Skeletal muscle cell (primary cell): ENCODE measurements at places on chromosomes 2 and 18.

DNA sequence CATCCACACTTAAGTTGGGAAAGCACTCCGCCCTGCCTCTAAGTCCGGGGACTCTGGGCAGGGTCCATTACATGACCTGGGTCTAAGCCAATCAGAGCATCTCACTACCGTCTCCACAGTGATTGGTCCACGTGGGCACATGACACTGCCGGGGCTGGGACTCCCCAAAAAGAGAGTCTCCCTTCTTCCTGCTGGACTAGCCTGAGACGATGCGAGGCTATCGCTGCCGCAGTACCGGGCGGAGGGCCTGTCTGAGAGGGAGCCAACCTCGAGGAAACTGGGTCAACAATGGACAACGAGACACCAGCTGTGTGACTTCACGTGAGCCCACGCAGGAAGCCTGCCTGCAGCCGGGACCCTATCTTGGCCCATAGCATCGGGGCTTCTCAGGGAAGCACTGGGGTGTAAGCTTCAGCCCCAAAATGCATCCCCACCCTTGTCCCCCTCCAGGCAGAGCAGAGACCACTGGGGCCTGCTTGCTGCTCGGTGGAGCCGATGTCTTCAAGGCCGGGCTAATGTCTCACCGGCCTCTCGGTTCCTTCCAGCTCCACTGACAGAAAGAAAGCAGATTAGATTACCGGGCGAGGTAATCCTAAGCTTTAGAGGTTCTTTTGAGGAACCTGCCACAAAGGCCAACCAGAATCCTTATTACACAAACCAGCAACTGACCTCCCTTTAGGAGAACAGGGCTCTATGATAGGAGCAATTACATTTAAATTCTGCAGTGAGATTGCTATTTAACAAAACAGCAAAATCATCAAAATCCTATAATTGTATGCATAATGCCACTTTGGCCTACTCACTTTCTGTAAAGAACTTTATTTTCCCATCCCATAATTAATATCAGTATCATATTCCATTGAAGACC lies 21.3 kb upstream of the COPS8 start:
- DNase-seq: no peak

DNA sequence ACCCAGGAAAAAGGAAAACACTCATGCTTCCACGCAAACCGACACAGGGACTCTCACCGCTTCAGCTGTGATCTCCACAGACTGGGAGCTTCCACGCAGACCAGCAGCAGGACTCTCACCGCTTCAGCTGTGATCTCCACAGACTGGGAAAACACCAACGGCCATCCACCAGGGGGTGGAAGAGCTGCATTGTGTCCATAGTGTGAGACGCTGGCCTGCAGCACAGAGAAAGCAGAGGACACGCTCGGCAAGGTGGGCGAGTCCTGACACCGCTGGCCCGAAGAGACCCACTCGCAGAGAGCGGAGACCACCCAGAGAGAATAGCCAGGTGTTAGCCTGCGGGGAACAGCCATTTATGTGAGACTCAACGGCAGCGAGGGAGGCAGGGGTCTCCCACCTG lies 42.5 kb upstream of the NFATC1 start:
- DNase-seq: no peak

DNA sequence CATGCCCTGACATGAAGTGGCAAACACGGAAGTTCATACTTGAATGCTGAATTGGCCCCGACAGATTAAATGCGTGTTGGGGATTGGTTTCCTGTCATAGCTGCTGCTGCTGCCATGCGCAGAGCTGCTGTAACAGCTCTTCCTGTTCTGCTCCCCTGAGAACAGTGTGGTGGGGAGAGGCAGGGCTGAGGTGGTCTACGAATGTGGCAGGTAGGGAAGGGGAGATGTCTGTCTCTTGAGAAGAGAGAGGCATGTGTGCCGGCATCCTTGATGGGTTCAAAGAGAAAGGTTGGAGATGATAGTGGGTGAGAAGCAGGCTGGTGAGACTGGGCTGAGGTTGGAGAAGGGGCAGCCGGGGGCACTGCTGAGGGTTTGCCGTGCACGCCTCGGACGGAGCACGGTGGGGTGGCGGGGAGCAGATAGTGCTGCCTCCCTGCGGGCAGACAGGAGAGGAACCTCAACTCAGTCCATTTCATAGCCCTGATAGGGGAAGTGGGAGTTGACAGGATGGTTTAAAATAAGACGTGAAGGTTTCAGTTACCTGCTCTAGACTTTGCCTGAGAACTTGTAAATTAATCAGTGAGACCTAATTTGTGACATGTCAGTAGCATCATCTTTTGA lies 46.1 kb downstream of the TMEM185B start:
- no peak for DNase-seq

- DNase-seq: no peak
These were observed 136.4 kb downstream of the LRRC30 start for GRCh38 chr18:7367336-7367735.

DNA sequence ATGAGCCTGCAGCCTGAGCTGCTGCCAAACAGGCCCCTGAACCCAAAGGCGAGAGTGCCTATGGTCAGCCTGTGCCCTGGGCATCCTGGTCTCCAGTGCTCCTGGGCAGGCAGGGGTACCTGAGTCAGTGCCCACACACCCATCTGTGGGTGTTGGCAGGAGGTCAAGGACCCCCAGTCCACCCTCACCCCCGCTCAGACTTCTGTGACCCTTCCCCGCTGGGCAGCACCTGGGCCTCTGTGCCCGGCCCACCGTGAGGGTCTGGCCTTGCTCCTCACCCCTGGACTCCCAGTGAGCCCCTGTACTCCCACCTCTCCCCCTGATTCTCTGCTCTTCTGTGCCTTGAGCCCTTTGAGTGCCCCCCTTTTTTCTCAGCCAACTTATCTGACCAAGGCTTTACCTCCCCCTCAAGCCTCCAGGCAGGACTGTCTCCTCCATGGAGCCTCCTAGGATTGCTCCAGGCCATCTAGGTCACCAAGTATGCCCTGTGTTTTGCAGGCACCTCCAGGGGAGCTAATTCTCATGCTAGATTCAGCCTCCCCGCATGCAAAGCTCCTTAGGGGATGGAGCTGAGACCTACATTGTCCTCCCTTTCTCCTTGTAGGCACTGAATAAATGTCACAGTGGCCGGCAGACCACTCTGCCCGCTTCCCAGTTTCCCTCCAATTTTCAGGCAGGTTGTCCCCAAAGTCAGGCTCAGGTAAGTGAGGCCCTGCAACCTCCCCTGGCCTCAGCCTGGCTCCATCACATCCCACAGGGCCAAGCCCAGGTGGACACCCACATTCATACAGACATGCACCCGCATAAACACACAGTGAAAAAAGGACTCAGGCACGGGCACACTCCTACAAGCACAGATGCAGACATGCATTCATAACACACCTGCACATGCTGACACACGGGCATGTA lies 21.9 kb upstream of the PTMA start:
- DNase-seq: no peak

- DNase-seq: no peak
These were observed 9.6 kb upstream of the FAHD2A start for GRCh38 chr2:95392730-95393455.

DNA sequence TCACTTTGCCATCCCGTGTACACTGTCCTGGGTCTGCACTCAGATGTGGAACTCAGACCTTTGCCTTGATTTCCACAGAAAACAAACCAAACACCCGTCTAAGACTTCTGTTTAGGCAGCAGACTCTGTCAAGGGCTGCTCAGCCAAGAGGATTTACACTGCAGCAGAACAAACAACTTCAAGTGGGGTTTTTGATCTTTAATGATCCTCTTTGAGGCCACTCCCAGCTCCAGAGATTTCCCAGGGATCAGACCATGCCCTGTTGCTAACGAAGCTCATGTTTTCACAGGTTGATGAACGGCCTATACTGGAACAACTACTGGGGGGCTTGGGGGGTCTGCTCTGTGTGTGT lies 52.5 kb upstream of the LGALSL start:
- DNase-seq: no peak

DNA sequence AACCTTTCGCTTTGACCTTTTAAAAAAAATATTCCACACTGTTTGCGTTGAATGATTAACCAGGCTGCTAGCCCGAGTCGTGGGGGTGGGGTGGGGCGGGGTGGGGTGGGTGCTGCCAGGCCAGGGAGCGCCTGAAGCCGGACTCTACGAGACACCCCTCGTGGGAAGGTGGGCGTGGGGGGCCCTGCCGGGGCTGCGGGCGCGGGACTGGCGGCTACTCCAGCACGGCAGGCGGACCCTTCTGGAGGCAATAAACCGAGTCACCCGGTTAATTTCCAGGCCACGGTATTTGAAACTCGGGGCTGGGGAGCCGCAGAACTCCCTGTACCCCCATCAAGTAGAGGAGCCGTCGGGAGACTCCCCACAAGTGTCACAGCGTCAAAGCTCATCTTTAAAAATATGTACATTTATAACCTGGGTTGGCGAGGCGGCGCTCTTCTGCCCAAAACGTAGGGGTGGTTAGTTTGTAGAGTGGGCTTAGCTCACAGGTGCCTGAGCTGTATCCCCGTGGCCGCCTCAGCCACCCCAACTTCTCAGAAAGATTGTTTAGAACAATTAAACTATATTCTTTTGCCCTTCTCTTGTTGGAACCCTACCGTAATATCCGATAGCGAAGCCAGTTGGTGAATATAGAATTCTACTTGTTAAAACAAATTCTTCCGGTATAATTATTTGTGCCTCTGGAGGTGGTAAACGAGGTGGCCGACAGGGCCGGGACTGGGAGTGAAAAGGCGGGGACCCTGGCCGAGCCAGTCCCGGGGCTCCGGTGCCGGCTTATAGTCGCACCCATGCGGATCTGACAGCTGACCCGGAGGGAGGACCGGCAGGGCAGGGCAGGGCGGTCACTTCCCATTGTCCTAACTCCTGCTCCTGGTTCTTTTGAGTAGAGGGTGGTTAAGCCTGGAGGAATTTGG lies 1.4 kb downstream of the B3GNT2 start:
- no peak for DNase-seq

- DNase-seq: no peak
These were observed 56.6 kb upstream of the PPM1B start for GRCh38 chr2:44112096-44112495.

- no peak for DNase-seq
These were observed 7.1 kb upstream of the GRHL1 start for GRCh38 chr2:9944330-9944758.

GRCh38 chr2:177796011-177796410 lies 276.6 kb downstream of the PDE11A start:
- DNase-seq: no peak

DNA sequence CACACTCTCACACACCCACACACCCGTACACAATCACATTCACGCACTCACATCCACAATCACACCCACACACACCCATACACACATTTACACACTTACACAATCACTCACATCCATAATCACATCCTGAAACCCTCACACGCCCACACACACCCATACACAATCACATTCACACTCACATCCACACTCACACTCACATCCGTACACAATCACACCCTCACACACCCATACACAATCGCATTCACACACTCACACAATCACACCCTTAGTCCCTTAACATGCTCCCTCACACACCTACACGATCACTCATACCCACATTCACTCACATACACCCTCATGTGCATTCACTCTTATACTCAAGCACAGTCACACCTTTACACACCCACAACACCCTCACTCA lies 105.8 kb downstream of the ITGB1BP1 start:
- no peak for DNase-seq
